KG1 (cell line): ENCODE measurements at places on chromosomes 12 and 14.

DNA sequence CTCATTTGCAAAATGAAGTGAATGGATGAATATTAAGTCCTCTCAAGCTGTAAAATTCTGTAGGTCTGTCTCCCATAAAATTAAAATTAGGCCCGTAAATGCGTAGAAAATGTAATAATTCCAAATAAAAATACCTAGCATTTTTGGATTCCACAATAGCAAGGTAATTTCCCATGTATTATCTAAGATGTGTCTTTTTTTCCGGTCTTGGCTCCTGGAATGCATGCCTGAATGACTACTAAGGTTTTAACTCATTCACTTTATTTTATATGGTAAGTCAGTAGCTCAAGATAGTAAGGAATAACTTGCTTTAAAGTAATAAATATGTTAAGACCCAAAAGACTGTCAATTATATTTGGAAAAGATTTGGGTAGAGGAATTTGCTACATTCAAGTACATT, 11.1 kb downstream of the TXNRD1 start:
- no peak for DNase-seq

GRCh38 chr14:31992011-31992447, 85.1 kb upstream of the ARHGAP5 start:
- no peak for DNase-seq

DNA sequence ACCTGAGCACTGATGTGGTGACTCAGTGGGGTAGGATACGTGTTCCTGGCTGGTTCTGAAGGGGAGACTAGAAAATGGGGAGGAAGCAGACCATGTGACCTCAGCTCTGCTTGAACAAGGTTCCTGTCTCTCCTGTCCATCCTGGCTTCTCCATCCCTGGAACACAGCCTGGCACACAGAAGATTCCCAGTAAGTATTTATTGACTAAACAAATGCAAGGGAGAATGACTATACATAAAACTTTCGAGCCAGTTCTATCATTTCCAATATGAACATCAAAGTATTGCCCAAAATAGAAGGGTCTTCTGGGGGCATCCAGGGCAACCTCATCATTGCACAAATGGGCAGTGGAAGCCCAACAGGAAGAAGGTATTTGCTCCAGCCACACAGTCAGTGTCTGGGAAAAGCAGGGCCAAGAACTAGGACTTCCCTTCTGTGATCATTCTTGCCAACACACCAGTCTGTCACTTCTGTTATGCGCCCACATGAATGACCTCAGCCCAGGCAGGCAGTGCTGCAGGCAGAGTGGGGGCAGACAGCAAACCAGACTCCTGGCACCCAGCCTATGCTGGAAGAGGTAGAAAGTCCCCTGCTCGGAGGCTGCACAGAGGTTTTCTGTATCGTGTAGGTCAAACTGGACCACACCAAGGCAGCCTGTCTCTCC, 5.6 kb upstream of the SERPINA9 start:
- no peak for DNase-seq

DNA sequence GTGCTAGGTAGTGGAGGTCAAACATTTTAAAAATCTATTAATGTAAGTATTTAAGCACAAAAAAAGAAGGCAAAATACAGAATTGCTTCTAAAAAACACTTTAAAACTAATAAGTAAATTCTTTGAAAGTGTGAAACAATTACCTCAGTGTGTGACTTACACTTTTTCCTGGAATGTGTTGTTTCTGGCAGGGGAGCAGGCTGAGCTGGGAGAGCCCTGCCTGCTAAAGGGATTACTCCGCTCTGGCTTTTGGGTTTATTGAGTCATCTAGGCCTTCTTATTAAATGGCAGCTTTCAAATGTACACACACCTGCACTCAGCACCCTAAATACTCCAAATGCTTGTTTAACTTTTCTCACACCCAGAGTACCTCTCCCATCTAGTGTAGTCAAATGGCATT, 279.8 kb downstream of the AKAP6 start:
- no peak for DNase-seq

DNA sequence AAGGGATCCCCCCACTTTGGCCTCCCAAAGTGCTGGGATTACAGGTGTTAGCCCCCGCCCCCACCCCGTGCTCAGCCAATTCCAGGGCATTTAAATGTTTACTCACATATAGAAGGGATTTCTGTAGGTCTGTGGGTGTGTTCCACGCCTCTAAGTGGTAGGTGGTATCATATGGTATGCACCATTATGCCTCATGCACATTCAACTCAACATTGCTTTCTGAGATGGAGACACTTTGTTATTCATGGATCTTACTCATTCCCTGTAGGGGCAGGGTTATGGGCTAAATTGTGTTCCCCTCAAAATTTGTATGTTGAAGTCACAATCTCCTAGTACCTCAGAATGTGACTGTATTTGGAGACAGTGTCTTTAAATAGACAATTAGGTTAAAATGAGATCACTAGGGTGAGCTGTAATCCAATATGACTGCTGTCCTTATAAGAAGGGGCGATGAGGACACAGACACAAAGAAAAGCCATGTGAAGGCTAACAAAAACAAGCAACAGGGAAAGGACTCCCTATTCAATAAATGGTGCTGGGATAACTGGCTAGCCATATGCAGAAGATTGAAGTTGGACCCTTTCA, 200.6 kb downstream of the EFCAB11 start:
- no peak for DNase-seq

GRCh38 chr12:57694459-57695019, 607 bp downstream of the OS9 start:
- DNase-seq = no peak

GRCh38 chr12:11805680-11806079, 156.2 kb downstream of the ETV6 start:
- no peak for DNase-seq

GRCh38 chr14:75277008-75277814, 1.4 kb upstream of the FOS start:
- DNase-seq = no peak

DNA sequence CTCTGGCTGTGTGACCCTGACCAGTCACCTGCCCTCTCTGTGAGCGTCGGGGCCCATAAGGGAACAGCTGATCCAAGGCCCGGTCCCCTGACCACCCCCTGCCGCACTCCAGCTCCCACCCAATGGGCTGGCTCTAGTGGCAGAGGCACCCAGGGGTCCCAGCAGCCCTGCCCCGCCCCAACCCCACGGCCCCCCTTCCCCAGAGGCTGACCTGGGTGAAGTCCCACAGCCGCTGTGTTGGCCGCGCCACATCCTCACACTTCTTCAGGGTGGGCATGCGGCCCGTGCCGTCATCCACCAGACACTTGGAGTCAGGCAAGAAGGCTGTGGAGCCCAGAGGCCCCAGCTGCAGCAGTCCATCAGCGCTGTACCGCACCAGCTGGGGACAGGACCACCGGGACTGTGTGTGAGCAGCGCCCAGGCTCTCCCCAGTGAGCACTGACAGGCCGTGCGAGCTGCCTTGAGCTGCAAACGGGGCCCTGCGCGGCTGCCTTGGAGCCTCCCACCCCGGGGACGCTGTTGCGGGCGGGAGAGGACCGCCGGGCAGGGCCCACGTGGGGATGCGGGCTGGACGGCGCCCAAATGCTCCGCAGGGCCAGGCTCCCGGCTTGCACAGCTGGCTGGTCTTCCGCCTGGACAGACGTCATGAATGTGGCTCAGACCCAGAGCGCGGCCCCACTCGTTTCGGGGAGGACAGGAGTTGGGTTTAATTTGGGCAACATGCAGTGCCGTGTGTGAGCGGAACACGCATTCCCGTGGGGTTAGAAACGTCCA, 53.5 kb downstream of the NOC4L start:
- no peak for DNase-seq

GRCh38 chr12:46744283-46744682, 81.5 kb downstream of the SLC38A4 start:
- no peak for DNase-seq

DNA sequence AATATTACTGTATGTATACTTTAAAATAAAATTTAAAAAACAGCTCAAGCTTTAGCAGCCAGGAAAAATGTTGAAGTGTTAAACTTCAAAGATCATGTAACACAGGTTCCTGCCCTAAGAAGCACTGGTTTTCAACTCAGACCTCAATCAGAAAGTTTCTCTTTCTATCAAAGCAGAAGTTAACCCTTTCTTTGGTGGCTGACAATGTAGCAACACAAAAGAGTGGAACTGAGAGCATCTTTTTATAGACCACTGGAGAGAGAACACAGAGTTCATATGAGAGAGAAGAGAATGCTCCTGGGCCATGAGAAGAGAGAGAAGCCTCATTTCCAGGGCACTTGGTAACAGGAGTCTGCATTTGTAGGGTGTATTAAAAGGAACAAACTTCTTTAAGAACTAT, 42.2 kb upstream of the KTN1 start:
- DNase-seq = no peak

DNA sequence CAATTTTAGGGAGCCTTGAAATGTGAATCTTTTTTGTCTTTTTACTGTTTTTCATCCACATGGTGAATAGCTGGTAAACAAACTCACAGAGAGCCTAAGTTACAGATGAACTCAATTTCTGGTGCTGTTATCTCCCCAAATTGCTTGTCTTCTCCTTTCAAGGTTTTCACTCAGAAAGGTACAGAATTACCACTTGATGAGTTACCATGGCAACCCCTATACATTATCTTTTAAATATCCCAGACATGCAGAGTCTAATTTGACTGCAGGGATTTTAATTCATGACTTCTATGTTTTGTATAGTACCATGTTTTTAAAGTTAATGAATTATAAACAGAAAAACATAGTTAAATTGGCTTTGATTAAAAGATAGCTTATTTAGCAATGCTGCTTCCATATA, 203.7 kb downstream of the PELI2 start:
- DNase-seq = no peak

DNA sequence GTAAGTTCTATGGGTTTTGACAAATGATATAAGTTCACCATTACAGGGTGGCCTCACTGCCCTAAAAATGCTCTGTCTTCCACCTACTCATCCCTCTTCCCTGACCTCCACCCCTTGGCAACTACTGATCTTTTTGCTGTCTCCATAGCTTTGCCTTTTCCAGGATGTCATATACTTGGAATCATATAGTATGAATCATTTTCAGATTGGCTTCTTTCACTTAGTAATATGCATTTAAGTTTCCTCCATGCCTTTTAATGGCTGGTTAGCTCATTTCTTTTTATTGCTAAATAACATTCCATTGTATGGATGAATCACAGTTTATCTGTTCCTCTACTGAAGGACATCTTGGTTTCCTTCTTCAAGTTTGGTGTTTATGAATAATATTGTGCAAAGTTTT, 14.0 kb upstream of the PEX5 start:
- DNase-seq = no peak
